ENCODE measurements at places on chromosomes 12 and 14. TPM values are rescaled to one million over a fixed set of nuclear protein-coding genes. Genes with fewer than 3 reads are reported as not detected.

GRCh38 chr14:90332271-90332584, 487 bp upstream of the NRDE2 start:
- no peak for DNase-seq

DNA sequence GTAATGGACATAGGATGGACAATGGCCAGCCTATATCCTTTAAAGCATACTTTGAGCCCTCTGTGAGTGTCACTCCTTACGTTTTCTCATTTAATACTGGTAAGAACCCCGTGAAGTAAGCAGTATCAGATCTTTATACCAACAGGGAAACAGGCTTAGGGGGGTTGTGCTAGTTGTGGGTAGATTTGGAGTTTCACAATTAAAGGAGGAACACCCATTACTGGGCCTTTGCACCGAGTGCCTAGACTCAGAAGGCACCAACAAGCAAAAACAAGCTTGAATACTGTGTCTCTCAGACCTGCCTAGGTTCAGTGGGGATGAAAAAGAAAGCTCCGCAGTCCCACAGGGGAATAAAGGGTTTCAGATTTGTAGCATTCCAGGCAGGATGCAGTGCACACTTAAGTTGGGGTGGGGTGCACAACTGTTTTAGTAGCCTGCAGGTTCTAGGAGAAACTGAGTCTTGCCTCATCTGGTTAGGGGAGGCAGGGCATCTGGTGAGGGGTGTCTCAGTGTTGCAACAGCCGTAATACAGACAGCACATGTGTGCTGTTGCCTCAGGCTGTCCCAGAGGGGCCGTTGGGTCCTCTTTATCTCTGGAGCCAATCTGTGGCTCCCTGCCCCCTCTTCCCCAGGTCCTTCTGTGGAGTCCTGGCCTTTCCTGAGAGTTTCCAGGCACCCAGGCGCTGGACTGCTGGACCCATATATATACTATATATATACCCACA, 51.2 kb downstream of the IRAK3 start:
- no peak for DNase-seq

GRCh38 chr14:70947739-70948138, 40.5 kb downstream of the PCNX1 start:
- DNase-seq, result no peak

DNA sequence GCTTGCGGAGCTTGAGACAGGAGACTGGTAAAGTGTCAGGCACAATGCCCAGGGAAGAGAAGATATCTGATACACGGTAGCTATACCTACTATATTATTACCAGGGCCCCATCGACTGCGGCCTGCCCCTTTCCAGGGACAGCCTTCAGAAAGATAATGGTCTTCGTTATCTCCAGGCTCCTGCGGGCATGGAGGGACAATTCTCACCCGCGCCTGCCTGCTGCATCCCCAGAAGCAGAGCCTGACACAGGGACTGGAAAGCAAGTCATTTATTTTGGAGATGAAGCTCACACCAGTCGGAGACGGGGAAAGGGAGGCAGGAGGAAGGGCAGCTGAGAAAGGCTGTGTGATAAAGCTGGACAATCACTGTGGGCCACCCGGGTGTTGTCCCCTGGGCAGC, 67.9 kb upstream of the FAM222A start:
- no peak for DNase-seq

- DNase-seq, result no peak
These were observed 25.2 kb downstream of the NGB start for GRCh38 chr14:77245820-77246219.

GRCh38 chr12:120651821-120652220, 11.4 kb downstream of the CABP1 start:
- no peak for DNase-seq

DNA sequence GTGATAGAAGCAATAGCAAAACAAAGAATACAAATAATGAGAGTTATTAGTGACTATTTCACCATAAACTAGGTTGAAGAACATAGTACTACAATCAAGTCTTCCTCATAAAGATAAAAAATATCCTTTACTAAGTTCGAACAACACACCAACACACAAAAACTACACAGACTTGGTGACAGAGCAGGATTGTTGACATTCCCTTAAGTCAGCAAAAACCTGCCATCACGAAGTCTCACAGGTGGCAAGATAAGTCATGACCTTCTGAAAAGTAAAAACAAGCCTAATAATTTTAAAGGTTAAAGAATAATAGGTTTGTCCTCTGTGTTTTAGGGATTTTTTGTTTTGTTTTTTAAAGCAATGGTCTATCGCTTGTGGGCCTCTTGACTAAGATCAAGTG, 173.0 kb downstream of the SEC23A start:
- no peak for DNase-seq

DNA sequence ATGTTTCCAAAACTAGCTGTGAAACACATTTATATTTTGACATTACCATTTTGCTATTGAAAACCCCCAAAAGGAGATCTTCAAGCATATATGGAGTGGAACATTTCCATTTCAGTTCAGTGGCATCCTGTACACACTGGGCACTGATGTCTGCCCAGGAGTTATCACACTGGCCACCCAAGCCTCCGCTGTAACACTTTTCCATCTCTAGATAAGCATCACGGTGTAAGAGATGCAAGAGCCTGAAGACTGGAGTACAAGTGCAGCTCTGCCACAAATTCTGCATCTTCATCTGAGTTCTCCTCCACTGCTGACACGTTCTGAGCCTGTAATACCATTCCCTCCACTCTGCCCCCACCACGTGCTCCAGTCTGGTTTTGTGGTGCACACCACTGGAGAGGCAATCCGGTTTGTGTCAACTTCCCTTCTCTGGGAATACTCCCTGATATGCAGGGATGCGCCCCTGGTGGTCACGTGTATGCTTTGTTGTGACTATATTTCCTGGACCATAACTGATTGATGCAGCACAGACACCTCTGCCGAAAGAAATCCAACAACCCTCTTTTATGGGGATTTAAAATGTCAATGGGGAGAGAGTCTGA, 12.7 kb downstream of the SPTLC2 start:
- DNase-seq, result no peak

GRCh38 chr12:47417955-47418354, 287.9 kb downstream of the RPAP3 start:
- DNase-seq, result no peak

Gene CRACR2A
- 3.2 TPM for total RNA-seq

Gene LTBR
- total RNA-seq, result 17.6 TPM

Gene PRR4
- 1.4 TPM for total RNA-seq

Gene LYSET
- total RNA-seq, result 25.0 TPM

Gene STAB2
- total RNA-seq, result 0.17 TPM
